Uterus (tissue), 4 donors: ENCODE measurements at places on chromosomes 16 and 17. TPM values are rescaled to one million over a fixed set of nuclear protein-coding genes. Genes with fewer than 3 reads are reported as not detected.

TEDC2 gene
- total RNA-seq, result 7.0 TPM

RNF43 gene
- 8.5 TPM for total RNA-seq

FKBP10 gene
- total RNA-seq, result 226 TPM

FBXL16 gene
- total RNA-seq, result 0.37 TPM

TNFRSF17 gene
- total RNA-seq, result not detected

ZMYND15 gene
- 0.58 TPM for total RNA-seq

ZNF19 gene
- total RNA-seq, result 9.8 TPM

ITGB3 gene
- total RNA-seq, result 25.5 TPM

EPOP gene
- under 0.01 TPM for total RNA-seq

TAC4 gene
- total RNA-seq, result not detected

PTX4 gene
- total RNA-seq, result not detected

ETV4 gene
- total RNA-seq, result 2.8 TPM

TMEM114 gene
- not detected for total RNA-seq

ITGB4 gene
- total RNA-seq, result 72.8 TPM

IGFBP4 gene
- 503 TPM for total RNA-seq

GCGR gene
- total RNA-seq, result not detected

SLC16A5 gene
- total RNA-seq, result 17.5 TPM
